ENCODE measurements at places on chromosomes 3 and 15. TPM values are rescaled to one million over a fixed set of nuclear protein-coding genes. Genes with fewer than 3 reads are reported as not detected.

DNA sequence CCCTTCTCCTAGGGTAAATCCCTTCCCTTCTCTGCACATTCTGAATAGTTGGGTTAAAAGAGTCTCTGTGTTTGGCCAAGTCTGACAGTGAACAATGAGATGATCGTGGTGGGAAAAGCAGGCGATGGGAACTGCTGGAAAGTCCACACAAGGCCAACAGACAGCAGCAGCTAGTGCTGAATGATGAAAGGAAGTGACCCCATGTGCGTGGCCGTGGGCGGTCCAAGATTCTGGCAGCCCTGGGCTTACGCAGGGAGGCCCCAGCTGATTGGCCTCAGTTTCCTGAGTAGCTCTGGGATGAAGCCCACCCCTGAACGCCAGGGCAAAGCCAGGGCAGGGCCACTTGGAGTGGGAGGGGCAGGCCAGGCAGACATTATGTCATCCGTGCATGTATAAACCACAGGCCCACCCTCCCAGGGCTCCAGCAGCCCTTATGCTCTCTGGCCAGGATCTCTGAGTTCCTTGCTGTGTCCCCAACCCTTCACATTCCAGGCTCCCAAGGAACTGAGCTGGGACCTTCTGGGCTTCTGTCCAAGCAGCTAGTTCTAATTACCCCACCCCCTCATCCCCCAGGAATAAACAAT, 57.8 kb downstream of the CDC25A start:
- no peaks in the 10 kb centered on the region for H3K36me3 ChIP-seq
- peaks cover 23% of the 10 kb centered on the region for H3K4me1 ChIP-seq
- DNase-seq = no peak
- peak overlapping the region; percentile 16 for H3K4me3 ChIP-seq
- H3K27ac ChIP-seq = peak overlapping the region; percentile 91
- H3K27me3 ChIP-seq = no peaks in the 10 kb centered on the region

GRCh38 chr3:53713626-53714025, 132.6 kb downstream of the CHDH start:
- H3K4me1 ChIP-seq = peaks cover 8% of the 10 kb centered on the region
- peaks cover 1% of the 10 kb centered on the region for H3K27me3 ChIP-seq
- H3K4me3 ChIP-seq = no peak overlapping the region
- no peak overlapping the region for H3K27ac ChIP-seq

- no peak overlapping the region for H3K27ac ChIP-seq
- H3K4me3 ChIP-seq = no peak overlapping the region
- no peak for DNase-seq
- H3K4me1 ChIP-seq = no peaks in the 10 kb centered on the region
- H3K27me3 ChIP-seq = no peaks in the 10 kb centered on the region
Measured at GRCh38 chr3:154095832-154096421, 25.3 kb upstream of the ARHGEF26 start.

DNA sequence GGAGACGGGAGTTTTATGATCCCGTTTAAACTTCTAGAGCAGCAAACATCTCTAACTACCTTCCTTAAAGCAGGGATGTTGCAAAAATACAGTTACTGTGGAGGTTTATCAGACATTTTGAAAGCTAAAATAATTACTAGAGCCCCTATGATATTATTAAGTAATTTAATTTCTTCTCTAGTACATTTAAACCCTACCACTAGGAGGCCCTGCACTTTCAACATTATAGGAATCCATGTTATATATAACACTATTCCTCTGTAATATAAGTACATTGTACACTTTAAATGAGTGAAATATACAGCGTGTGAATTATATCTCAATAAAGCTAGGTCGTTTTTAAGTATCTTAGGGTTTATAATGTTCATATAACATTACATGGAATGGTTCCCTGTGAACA, 11.5 kb downstream of the SETMAR start:
- H3K27ac ChIP-seq = no peak overlapping the region
- H3K36me3 ChIP-seq = peaks cover 20% of the 10 kb centered on the region
- no peak for DNase-seq

DNA sequence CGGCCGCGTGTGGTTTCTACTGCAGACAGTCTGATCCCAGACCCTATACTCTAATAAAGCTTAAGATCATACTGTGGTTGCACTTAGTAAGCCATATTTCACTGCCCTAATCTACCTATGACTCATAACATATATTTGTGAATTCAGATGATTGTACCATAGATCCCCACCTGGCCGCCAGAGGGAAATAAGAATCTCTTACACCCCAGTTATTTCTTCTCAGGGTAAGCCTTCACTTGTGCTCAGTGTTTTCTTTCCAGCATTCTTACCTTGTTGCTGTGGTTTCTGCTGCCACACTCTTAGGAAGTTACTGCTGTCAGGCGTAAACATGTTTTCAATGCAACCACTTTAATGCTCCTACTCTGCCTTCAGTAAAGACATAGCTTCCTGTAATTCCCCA, 105.9 kb downstream of the B3GALNT1 start:
- peaks cover 2% of the 10 kb centered on the region for H3K27me3 ChIP-seq
- no peaks in the 10 kb centered on the region for H3K4me1 ChIP-seq
- no peak overlapping the region for H3K27ac ChIP-seq
- H3K36me3 ChIP-seq = no peaks in the 10 kb centered on the region

GRCh38 chr3:45041666-45042065, 15.6 kb downstream of the CLEC3B start:
- no peaks in the 10 kb centered on the region for H3K27me3 ChIP-seq
- H3K27ac ChIP-seq = no peak overlapping the region
- H3K4me1 ChIP-seq = peaks cover 35% of the 10 kb centered on the region
- DNase-seq = no peak
- H3K36me3 ChIP-seq = no peaks in the 10 kb centered on the region
- H3K4me3 ChIP-seq = no peak overlapping the region

- H3K36me3 ChIP-seq = peaks cover 7% of the 10 kb centered on the region
- H3K27me3 ChIP-seq = no peaks in the 10 kb centered on the region
- no peak for DNase-seq
- no peak overlapping the region for H3K27ac ChIP-seq
- no peak overlapping the region for H3K4me3 ChIP-seq
Measured at GRCh38 chr3:56725175-56725574, 42.1 kb upstream of the TASOR start.

CHRFAM7A gene
- 4.4 TPM for total RNA-seq

PCSK6 gene
- 0.40 TPM for total RNA-seq

ADGRG7 gene
- total RNA-seq = not detected

THPO gene
- total RNA-seq = not detected

Measured in chondrocyte (in vitro differentiated cells).